ENCODE measurements at places on chromosomes 3 and 15.

DNA sequence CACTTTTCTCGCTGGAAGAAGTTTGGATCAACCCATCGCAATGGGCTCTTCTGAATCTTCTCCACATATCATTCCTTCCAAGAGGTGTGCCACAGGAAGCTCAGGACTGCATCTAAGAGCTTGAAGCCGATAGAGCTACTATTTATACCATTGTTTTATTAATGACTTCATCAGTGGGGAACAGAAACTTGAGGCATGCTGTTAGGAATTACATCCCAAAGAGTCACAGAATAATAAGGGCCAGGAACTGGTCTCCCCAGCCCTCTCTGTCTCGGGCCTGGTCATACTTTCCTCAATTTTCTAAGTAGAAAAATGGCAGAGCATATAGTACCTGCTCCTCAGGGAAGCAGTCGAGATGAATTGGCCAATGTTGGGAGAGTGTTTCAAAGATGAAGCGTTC, 16.9 kb upstream of the C15orf61 start:
- no peak for DNase-seq

DNA sequence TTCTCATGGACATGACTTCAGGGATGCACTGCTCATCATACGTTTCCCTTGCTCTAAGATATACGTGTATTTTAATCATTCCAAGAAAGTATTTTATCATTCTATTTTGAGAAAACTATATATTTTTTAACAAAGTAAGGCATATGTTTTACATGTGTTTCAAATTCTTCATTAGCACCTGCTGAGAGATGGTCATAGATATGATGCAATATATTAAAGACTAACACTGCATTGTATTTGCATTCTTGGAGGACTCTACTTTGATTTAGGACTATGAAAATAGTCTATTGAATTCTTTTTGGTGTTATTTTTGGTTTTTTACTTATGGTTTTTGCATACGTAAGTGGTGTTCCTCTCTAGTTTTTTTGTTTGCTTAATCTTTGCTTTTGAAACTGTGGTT, 54.2 kb upstream of the MTMR10 start:
- no peak for DNase-seq

GRCh38 chr3:124834723-124835718, 52.1 kb downstream of the ITGB5 start:
- DNase-seq: peak; percentile 94

DNA sequence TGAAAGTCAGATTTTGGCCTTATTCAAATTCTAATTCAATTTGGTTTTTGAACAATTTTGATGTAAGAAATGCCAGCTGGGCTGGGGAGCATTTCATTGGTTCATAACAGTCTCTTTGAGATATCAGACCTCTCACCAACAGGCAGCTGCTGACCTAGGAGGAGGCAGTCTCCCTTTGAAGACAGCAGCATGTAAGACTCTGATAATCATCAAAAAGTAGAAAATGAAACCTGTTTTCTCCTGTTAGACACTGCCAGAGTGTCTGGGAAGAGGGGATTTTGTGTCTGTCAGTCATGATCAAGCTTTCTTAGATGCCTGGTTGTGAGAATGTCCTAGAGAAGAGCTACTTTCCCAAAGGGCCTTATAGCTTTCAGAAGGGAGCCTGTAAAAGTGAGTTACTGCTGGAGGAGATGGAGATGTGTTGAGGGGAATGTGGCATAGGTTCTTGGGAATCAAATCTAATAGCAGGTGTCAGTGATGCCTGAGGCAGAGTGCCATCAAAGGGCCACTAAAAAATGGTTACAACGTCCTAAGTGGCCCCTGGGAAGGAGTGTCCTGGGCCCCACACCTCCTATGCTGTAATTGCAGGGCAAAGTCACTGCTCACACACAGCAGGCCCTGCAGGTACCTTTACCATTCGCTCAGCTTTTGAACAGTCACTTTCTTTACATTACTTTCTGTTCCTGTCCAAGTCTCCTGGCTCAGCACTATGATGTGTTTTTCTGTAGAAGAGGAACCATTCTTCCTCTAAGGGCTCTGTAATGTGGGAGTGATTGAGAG, 43.1 kb downstream of the FSTL1 start:
- no peak for DNase-seq

- DNase-seq: no peak
Observed at GRCh38 chr15:39501366-39502081, 79.4 kb upstream of the THBS1 start.

DNA sequence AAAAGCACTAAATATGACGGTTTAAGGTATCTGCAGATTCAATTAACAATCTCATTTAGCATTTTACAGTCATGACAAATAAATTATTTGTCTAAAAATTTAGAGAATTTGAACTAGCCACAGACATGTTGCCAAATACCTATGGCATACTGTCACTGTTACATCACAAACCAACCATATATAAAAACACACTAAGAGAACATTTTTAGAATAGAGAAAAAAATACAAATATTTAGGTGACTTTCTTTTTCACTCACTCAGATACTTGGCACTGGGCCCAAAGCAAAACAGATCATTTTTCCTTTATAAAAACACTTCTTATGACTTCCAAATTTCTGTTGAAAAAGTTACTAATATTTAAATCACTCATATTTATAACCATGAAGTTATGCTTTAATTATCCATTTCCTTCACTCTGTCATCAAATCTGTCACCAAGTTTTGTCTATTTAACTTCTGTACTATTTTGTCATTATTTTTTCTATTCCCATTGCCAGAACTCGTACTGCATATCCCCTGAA, 644.7 kb downstream of the OTOL1 start:
- no peak for DNase-seq

GRCh38 chr3:182837855-182838454, 44.7 kb downstream of the ATP11B start:
- DNase-seq: no peak

DNA sequence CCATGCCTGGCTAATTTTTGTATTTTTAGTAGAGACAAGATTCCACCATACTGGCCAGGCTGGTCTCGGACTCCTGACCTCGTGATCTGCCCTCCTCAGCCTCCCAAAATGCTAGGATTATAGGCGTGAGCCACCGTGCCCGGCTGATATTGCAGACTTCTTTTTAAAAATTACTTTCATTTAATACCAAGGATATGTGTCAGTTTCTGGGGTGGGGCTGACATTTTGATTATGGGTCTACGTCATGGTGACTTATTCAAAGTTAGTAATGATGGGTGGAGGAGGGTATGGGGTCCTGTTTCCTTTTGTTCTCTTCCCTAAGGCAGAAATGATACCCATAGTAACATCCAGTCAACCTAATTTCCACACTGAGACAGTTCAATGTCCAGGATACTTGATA, 34.7 kb downstream of the GBE1 start:
- DNase-seq: no peak

GRCh38 chr15:68503791-68504680, 72.1 kb upstream of the ITGA11 start:
- DNase-seq: peak; percentile 38

GRCh38 chr3:141738022-141738890, at the start of gene RNF7:
Gene RNF7 (plus strand): TSS chr3:141738298. CDS start chr3:141738342, 44 bp downstream.
- peak; percentile 97 for DNase-seq

GRCh38 chr3:40299721-40300335, 9.7 kb upstream of the EIF1B start:
- DNase-seq: no peak

DNA sequence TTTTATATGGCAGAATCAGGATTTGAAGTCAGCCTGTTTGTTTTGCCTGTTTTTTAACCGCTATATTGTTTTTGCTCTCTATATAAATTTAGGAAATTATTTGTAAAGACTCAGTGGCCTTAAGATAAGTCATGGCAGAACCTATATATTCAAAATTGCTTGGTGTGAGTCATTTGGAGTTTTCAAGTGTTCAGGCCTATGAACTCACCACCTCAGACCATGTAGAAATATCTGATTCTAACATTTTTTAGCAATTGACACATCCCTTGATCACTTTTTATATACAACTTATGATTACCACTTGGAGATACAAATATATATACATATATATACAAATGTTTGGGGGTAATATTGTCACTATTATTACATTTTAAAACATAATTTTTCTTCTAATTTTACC, 95.7 kb downstream of the VGLL3 start:
- no peak for DNase-seq

- no peak for DNase-seq
Observed at GRCh38 chr3:193605876-193606275, 12.9 kb downstream of the OPA1 start.

DNA sequence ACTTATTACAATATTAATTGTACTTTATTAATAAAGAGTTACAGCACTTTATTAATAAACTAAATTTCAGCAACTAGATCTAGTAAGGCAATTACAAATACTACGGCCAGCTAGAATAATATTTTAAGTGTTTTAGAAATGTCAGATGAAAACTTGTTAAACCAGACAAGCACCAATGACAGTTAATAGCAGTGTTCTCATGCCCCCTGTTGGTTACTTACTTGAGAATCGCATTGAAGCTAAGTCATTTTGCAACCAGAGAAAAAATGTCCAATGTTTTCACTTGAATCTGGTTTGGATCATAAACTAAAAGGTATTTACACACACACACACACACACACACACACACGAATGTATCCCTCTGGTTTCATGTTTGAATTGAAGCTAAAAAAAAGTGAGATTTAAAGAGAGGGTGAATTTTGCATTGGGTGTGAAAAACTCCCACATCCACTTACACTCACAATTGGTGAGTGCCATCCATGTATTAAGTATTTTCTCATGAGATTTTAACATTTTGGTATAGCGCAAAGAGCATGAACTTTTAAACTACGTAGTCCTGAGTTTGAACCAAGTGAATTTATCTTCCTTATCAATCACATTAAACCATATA, 347.7 kb downstream of the ZBBX start:
- no peak for DNase-seq

GRCh38 chr3:54056521-54056920, 65.8 kb upstream of the CACNA2D3 start:
- no peak for DNase-seq

DNA sequence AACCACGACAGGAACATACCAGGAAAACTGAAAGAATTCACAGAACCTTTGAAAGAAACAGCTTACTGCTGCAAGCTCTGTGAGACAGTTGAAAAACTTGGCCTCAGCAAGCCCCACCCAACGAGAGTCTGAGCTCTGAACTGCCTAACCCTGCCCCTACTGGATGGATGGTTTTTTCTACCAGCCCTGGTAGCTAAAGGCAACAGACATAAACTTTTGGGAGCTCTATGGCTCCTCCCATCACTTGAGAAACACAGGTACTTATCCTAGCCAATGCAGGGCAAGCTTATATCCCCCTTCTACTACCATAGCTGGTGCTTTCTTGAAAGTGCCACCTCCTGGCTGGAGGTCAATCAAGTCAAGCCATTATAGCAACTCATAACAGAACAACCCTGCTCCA, 471.8 kb downstream of the GRM7 start:
- DNase-seq: no peak

GRCh38 chr15:48494631-48495030, 150.9 kb downstream of the FBN1 start:
- no peak for DNase-seq

DNA sequence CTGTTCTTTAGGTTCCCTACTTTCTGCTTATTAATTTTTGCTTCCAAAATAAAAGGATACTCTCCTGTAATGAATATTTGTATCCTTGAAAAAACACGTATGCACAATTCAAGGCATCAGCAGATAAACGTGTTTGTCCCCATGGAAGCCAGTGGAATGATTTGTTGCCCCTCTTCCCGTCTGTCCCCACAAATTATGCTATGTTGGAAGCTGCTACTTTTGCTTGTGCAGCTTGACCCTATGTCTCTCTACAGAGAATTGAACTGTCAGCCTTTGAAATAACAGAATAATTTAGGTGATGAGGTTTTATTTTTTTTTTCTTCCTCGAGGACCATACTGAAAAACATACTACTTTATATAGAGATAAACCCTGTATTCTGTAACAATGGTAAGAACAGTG, 401.5 kb upstream of the GOLIM4 start:
- DNase-seq: no peak

Measured in left lobe of liver (tissue), 2 donors.